Endothelial cell (in vitro differentiated cells): ENCODE measurements at places on chromosomes 4 and X. TPM values are rescaled to one million over a fixed set of nuclear protein-coding genes. Genes with fewer than 3 reads are reported as not detected.

MAGEE1 gene
- 3.2 TPM for total RNA-seq

GNRHR gene
- not detected for total RNA-seq

ADH1B gene
- not detected for total RNA-seq

PABPC1L2A gene
- total RNA-seq, result 3.8 TPM

TEC gene
- 1.9 TPM for total RNA-seq

TRPC5OS gene
- not detected for total RNA-seq

GRID2 gene
- total RNA-seq, result 11.6 TPM

FAM184B gene
- total RNA-seq, result 0.08 TPM

DNA sequence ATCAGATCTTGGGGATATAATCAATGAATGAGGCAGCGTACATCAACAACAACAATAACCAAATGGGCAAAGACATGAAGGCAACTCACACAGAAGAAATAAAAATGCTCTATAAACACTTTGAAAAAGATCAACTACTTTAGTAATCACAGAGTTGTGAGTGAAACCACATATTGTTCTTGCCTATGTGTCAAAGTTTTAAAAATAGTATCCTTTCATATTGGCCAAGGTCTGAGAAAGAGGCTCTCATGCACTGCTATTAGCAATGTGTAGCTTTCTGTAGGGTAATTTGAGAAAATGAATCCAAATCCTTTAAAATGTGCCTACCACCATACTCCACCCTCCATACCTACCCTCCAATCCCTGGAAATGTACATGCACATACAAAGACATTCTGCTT, 25.0 kb downstream of the COQ2 start:
- no peak for DNase-seq

GRCh38 chr4:10171055-10171454, 54.5 kb upstream of the WDR1 start:
- DNase-seq, result no peak

- DNase-seq, result no peak
Observed at GRCh38 chrX:74521961-74522751, 92.3 kb downstream of the RLIM start.

DNA sequence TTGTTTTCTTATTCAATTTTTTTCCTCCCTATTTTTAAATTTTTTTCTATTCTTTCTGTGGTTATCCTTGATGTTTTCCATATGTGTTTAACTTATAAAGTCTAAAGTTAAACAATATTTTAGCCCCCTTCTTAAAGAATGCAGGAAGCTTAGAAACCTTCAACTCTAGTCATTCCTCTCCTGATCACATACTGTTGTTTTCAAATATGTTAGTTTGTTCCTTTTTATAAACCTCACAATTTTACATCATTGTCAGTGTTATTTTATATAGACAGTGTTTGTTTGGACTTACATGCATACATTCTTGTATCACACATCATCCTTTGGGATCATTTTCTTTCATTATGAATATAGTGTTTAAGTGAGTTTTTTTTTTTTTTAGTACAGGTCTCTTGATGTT, 31.6 kb downstream of the KANTR start:
- no peak for DNase-seq

DNA sequence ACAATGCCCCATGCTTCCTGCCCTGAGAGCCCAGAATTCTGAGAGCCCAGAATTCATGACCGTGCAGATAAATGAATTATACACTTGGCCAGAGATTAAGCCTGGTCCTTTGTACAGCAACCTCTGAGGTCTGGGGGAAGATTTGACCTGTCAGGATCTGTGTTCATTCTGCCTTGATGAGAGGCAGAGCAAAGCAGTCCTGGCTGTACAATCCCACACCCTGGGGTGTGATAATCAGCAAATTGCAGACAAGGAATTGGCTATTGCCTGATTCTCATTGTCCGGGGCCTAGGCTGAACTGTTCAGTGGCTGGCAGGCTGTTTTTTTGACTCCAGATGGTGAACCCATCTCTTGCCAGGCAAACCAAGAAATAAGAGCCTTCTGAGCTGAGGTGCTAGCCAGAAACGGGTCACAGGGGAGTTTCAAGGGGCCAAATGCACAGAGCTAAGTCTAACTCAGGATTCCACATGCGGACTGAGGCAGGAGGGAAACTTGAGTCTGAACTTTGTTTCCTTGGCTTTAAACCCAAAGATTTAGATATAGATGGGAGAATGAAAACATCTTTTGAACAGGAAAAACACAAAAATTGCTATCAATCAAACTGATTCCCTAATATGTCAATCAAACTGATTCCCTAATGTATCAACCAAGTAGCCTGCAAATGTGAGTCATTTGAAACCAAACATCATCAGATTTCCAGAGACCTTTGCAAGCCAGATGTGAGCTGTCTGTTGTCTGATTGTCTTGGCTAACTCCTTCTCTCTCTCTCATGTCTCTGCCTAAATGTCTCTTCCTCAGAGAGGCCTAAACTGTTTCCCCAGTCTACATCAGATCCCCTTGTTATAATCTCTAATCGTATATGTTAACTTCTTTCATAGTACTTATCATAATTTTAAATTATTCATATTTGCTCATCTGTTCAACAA, 159.3 kb downstream of the ATG4A start:
- DNase-seq, result no peak

DNA sequence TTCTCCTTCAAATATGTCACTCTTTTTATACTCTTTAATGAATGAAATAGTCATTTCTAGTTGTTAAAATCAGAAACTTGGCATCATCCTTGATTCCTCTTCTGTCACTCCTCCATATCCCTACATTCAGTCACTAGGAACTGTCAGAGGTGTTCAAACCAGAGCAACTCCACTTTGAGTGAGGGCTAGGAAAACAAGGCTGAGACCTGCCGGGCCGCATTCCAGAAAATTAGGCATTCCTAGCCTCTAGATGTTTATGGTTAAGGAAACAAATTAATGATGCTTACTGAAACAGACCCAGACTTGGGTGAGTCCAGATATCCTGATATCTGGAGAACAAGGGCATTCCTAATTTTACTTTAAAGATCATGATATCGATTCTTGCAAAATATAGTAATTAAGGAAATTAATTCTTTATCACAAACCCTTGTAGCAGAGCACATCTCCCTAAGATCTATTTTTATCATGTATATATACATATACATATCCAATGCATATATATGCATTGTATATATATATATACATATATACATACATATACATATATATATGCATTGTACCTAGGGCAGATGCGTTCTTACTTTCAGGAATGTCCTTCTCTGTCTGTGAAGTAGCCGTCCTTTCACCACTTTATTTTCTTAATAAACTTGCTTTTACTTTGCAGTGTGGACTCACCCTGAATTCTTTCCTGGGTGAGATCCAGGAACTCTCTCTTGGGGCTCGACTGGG, 98.4 kb upstream of the GC start:
- DNase-seq, result no peak

- DNase-seq, result no peak
Observed at GRCh38 chr4:5793514-5793913, 82.5 kb downstream of the EVC start.

DNA sequence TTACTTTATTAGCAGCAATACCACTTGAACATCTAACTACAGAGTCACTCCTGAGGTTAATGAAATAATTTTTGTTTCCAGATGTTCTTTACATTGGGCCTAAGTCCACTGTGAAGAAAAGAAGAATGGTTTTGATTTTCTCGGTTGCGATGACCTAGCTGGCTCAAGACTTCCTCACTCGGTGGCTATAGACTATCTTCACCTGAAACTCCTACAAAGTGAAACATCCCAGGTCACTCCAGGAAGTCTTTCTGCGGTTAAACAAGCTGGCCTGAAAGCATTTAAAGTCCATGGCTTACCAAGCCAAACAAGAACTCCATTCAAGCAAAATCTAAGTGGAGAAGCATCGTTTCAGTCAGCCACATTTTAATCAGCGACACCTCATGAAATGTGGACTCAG, 13.7 kb upstream of the SORBS2 start:
- no peak for DNase-seq

DNA sequence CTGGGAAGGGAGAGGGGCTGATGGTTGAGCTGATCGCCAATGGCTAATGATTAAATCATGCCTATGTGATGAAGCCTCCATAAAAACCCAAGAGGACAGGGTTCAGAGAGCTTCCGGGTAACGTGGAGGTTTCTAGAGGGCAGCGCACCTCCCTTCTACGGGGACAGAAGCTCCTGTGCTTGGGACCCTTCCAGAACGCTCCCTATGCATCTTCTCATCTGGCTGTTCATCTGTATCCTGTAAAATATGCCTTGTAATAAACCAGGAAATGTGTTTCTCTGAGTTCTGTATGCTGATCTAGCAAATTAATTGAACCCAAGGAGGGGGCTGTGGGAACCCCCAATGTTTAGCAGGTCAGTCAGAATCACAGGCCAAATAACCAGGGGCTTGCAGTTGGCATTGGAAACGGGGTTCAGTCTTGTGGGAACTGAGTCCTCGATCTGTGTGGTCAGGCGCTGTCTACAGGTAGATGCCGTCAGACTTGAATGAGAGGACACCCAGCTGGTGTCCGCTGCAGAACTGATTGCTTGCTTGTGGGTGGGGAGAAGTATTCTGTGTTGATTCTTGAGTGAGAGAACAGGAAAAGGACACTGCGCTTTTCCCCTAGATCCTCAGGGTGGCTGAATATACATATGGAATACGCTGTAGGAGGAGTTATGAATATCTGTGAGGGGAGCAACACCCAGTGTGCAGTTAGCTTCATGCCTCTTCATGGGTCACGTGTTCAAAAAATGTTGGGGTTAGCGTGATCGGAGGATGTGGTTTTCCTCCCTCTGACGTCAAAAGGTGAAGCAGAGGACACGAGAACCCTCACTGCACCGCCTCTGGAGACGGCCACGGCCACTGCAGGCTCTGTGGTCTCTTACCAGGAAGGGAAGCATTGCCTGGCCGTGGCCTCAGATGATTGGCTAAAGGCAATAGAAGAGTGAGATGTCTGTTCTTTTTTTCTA, 29.2 kb downstream of the HTT-AS start:
- no peak for DNase-seq

GRCh38 chr4:99629962-99630554, 27.6 kb downstream of the C4orf54 start:
- DNase-seq, result no peak

GRCh38 chr4:97359826-97360225, 783.5 kb downstream of the STPG2 start:
- no peak for DNase-seq

DNA sequence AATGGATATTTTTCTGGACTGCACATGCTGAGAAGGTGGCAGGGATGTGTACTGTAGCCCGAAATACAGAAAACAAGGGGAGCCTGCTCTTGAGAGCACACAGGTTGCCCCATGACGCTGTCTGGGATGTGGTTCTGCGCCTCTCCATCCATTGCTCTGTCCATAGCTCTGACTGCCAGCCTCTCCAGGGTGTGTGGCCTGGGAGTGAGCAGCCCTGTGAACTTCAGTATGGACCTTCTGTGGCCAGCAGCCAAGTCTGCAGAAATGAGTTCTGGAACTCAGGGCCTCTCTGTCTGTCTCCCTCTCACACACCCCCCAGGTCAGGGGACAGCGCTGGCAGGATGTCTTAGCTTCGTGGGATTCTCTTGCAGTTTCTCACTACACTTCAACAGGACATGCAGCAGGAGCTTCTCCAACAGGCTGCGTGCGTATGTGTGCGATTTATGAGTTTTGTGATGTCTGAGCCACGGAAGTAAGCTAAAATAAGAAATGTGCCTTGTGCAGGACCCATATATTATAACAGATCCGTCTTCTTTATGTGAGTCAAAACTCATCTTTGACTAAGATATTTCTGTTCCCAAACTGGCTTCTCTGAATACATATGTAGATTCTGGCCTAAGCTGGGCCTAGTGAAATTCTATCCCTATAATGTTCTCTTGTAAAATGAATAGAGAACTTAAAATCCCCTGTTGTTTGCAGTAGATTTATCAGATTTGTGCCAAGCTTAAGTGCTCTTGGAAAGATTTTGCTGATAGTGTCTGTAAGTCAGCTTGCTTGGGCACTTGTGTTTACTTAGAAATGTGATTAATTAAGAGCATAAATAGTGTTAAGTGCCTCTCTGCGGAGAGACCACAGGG, 40.0 kb downstream of the PROM1 start:
- DNase-seq, result no peak

- DNase-seq, result no peak
Observed at GRCh38 chr4:8782135-8782534, 89.5 kb downstream of the HMX1 start.

GRCh38 chrX:85052636-85053343, 49.1 kb downstream of the APOOL start:
- no peak for DNase-seq

DNA sequence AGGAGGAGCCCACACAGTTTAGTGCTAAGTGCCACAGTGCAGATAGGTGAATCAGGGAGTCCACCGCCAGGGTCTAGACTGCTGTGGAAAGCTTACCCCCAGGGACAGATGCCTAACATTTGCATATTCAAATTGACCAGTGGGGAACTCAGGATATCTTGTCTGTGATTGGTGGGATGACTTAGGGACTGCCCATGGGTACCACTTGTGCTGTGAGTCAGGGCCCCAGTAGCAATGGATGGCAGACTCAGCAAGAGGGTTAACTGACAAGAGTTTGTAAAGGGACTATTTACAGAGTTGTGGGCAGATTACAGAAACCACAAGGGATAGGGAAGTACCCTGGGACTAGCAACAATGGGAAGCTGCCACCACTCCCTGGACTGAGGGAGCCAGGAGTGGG, 282.1 kb downstream of the BCOR start:
- no peak for DNase-seq

- no peak for DNase-seq
Observed at GRCh38 chr4:163606896-163607691, 112.6 kb downstream of the TMA16 start.

DNA sequence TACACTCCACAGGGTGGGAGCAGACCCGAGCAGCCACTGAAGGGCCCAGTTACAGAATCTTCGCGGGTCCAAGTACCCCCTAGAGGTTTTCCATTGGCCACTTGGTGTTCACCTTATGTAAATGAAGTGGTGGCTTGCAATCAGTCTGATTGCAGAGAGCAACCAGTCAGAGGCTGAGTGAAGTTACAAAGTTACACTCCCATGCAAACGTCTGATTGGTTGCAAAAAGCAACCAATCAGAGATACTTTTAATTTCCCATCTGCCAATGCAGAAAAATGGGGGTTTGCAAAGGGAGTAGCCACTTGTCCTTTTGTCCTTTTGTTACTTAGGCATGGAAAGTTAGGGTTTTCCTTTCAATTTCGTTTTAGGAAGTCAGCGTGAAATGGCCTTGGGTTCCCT, 27.0 kb upstream of the NKAP start:
- no peak for DNase-seq

DNA sequence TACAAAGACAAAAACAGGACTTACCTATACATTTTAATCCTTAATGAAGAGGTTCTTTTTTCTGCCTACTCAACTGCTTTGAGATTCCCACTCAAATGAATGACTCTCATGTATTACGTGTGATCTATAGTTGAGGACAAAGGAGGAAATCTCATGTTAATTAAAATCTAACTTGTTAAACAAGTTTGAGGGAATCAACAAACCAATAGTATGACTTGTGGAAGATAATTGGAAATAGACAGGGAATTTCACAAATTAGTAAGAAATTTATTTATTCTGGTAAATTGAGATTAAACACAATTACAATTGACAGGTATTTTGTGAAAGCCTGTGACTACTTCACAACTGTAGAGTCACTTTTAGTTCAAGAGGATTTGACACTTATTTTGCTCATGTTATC, at the start of gene TMPRSS11D:
Gene TMPRSS11D, minus strand, starts transcription at position 101 of the 400 bp plus-strand sequence. Its CDS starts 69 bp downstream, at position 32.
- no peak for DNase-seq
